ENCODE measurements at places on chromosomes 4 and X.

GRCh38 chr4:8148159-8148558 lies 10.5 kb downstream of the ABLIM2 start:
- DNase-seq: no peak

DNA sequence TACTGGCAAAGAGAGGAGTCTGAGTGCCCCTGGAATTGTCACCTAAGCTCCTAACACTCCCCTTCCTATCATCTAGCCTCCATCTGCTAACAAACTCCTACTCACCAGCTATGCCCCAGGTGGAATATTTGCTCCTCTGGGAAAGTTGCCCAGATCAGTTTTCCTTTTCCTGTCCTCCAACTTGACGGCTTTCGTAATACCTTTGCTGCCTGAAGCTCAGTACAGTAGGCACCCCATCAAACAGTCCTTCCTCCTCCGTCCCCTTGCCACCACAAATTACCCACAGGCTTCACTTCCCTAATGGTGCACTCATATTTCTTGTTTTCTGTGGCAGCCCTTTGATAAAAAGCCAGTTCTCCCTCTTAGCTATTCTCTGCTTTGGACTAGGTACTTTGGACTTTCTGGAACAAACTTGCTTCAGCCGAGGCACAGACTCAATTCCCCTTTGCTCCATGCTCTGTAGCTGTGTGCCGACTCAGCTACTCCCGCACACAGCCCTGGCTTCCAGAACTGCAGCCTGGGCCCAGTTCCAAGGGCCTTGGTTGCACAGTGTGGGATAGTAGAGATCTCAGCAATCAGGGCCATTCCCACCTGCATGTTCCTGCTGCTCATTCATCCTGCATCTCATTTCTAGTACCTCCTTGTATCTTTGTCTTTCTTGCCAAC lies 605.1 kb downstream of the BCOR start:
- no peak for DNase-seq

DNA sequence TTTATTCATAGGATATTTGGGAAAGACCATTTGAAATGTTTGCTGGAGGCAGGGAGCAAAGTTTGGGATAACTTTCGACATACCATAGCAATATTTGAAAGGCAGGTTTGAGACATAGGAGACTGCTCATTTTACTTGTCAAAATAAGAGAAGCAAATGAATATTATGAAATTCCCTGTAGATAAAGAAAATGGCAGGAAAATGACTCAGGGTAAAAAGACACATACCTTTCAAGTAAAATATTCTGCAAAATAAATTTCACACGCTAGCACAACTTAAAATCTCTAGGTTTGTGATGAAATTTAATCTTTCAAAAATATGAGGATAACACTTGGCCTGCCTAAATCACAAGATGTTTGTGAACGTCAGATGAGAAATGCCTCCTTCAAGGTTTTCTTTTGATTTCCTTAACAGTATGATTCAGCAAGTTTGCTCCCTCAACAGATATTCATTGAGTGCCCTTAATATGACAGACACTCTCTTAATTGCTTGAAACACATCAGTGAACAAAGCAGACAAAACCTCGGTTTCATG lies 6.6 kb downstream of the TMEM156 start:
- peak; percentile 84 for DNase-seq

DNA sequence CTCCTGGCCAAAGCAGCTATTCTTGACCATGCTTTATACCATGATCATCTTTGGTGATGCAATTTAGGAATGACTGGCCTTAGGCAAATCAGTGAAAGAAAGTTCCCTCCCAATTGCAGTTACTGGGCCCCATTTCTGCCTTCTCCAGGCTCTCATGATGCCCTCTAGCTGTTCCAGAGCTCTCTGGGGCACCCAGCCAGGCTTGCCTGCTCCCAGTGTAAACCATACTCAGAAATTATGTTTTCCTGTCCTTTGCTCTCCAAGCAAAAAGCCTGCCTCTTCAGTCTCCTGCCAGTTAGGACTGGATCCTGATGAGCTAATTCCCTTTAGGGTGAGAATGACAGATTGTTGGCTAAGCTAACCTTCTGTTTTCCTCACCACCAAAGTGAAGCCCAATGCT lies 85.3 kb upstream of the RBPJ start:
- peak; percentile 66 for DNase-seq

DNA sequence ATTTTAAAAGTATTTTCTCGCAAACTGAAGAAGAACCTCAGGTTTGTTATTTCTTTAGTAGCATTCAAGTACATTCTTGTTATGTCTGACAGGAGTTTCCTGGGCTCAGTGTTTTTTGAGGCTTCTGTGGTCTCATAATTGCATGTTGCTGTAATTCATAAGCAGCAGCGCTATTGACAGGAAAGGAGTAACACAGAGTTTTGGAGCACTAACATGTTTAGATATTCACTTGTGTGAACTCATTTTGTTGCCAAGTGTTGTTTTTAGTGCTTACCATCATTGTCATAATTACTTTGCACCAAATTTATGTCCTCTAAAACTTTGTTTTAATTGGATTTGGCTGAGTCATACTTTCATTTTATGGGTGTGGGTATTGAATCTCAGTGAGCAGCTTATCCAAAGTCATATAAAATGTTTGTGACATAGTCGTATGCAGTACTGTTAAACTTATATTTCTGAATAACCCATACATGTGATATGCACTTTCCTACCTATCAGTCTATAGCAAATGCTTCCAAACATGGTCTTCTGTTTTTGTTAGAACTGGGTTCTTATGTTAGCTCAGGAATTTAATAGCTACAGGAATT lies 358.7 kb upstream of the CTSO start:
- peak; percentile 68 for DNase-seq

DNA sequence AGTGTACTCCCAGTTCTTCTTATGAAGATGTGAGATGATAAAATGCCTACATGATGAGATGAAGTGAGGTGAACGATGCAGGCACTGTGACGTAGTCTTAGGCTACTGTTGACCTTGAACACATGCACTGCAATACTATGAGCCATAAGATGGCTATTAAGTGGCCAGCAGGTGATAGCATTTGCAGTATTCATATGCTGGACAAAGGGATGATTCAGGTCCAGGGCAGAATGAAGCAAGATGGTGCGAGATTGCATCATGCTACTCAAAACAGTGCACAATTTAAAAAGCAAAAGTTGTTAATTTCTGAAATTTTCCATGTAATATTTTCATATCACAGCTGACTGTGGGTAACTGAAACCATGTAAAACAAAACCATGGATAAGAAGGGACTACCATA lies 781.4 kb downstream of the PCDH18 start:
- DNase-seq: peak; percentile 38

DNA sequence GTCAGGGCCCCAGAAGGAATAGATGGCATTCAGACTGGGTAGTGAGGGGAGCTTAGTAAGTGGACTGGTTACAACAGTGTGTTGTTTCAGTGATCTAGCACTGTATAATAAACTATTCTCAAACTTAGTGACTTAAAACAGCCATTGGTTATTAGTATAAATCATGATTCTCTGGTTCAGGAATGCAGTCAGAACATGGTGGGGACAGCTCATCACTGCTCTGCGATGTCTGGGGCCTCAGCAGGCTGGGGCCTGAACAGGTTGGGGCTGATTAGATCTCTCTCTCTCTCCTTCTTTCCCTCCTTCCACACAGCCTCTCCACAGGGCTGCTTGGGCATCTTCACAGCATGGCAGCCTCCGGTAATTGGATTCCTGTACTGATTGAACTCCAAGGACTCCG lies 160.4 kb downstream of the GATB start:
- DNase-seq: peak; percentile 7

DNA sequence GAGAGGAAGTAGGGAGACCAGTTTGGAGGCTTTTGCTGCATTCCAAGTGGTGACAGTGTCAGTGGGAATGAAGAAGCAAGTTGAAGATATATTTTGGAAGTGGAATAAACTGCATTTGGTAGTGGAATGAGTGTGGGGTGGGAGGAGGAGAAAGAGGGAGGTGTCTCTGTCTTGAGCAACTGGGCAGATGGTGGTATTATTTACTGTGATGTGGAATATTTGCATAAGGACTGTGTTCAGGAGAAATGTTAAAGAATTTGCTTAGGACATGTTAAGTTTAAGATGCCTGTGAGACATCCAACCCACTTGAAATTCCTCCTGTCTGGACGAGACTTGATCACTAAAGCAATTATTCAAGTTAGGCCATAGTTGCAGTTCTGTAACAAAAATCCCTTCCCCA lies 448.9 kb upstream of the AMOT start:
- no peak for DNase-seq

- no peak for DNase-seq
Measured at GRCh38 chr4:41006141-41006540, 208.2 kb downstream of the APBB2 start.

DNA sequence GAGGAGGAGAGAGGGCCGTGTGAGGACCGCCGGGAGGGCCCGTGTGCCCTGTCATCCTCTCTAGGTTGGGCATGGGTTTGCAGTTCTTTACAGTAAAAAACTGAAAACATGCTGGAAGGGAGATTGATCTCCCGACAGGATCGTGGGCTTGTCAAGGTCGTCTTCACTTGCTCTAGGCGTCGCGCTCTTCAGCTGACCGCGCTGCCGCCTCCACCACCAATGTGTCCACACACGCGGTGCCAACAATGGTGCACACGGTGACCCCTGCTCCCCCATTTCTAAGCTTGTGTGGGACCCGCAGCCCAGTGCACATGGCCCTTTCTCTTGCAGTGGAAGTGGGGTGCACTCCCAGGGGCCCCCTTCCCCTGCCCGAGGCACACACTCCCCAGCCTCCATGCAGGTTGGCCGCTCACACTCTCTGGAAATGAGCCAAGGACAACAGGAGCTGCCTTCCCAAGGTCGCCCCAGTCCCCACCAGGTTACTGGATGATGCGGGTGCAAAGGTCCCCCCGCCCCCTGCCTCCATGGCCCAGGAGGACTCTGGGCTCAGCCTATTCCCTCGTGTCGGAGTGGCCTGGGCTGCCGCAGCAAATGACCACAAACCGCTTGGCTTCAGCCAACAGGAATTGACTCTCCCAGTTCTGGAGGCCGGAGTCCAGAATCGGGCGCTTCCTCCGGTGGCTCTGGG lies 1.7 kb upstream of the ZFP92 start:
- no peak for DNase-seq

GRCh38 chr4:179112441-179113170 lies 1670.4 kb upstream of the AGA start:
- no peak for DNase-seq

- DNase-seq: peak; percentile 63
Measured at GRCh38 chr4:169009286-169010124, 550 bp downstream of the CBR4 start.

GRCh38 chrX:66601522-66601921 lies 37.4 kb downstream of the EDA2R start:
- DNase-seq: no peak

DNA sequence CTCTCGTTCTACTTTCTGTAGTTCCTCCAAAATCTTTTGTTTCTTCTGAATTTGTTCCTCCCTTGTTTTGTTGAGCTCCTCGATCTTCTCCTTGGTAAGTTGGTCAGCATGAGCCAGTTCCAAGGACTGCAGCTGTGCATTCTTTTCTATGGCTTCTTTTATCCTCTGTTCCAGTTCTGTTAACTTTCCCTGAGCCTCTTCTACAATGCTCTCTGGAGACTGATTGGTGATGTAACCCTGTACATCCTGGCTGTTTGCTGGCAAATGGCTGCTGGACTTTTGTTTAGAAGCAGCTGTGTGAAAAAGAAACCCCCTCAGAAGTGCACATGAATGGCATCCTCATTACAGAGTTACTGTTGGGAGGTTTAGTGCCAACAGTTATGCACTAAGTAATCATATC lies 70.5 kb upstream of the COX18 start:
- peak; percentile 62 for DNase-seq

All from choroid plexus epithelial cell (primary cell).